ENCODE measurements at places on chromosomes 2 and 18.

- DNase-seq = peak; percentile 60
Observed at GRCh38 chr2:146481629-146482028, 1363.2 kb upstream of the ACVR2A start.

- DNase-seq = no peak
Observed at GRCh38 chr2:128323555-128323931, 4.9 kb upstream of the HS6ST1 start.

GRCh38 chr2:61887717-61888266, 664 bp downstream of the CCT4 start:
- peak; percentile 44 for DNase-seq

- no peak for DNase-seq
Observed at GRCh38 chr2:67015681-67016080, 381.5 kb upstream of the ETAA1 start.

DNA sequence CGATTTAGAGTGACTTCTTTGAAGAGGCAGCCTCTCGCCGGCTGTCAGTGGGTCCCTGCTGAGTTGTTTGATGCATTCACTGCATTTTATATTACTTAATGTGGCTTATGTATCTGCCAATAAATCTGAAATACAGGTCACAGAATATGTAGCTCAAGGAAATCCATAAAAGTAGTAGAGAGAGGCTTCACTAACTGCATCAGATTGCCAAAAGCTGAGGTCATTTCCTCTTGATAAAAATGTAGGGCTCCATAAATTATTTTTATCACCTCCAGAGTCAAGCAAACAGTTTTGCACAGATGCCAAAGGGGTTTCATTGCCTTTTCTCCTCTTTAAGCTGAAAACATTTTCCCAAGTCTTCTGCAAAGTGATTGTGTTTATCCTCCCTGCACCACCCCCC, 36.5 kb upstream of the CCDC93 start:
- DNase-seq = no peak
